ENCODE measurements at places on chromosomes 11 and 22. TPM values are rescaled to one million over a fixed set of nuclear protein-coding genes. Genes with fewer than 3 reads are reported as not detected.

Gene ALDH3B2
- not detected for total RNA-seq

Gene IL17REL
- total RNA-seq: not detected

Gene UPB1
- total RNA-seq: 3.9 TPM

Gene TREH
- total RNA-seq: not detected

Gene OLFML1
- not detected for total RNA-seq

Gene NAV2
- 6.5 TPM for total RNA-seq

Gene GGT5
- not detected for total RNA-seq

Gene GAB4
- total RNA-seq: not detected

Gene PI4KA
- total RNA-seq: 78.4 TPM

Gene MFNG
- total RNA-seq: 95.5 TPM

Gene LARGE2
- 0.32 TPM for total RNA-seq

Gene TRIM51
- total RNA-seq: not detected

Gene LSP1
- total RNA-seq: 478 TPM

Gene HEPACAM
- not detected for total RNA-seq

- peaks cover 40% of the 10 kb centered on the region for H3K4me1 ChIP-seq
- no peaks in the 10 kb centered on the region for H3K36me3 ChIP-seq
- no peak overlapping the region for H3K4me3 ChIP-seq
Observed at GRCh38 chr11:65446446-65447277, 24.1 kb downstream of the NEAT1 start.

GRCh38 chr11:20964985-20965384 lies 295.6 kb downstream of the NELL1 start:
- H3K4me3 ChIP-seq: no peak overlapping the region
- DNase-seq: no peak
- no peaks in the 10 kb centered on the region for H3K4me1 ChIP-seq
- no peaks in the 10 kb centered on the region for H3K27me3 ChIP-seq
- no peak overlapping the region for H3K27ac ChIP-seq
- H3K36me3 ChIP-seq: no peaks in the 10 kb centered on the region

DNA sequence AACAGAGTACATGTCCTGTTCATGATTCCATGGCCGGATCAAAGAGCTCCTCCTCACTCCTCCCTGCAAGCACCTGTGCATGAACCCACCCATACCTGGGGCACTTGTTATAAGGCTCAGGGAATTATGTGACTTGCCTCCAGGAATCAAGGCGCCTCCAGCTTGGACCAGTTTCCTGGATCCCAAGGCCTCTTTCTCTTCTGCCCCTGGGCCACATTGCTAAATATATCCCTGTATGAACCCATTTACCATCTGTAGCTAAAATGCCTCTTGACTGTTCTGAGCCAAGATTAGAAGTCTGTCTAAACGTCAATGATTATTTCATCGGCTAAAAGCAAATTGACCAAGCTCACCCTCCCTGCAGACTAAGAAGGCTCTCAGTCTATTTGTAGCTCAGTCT lies 135.6 kb downstream of the KIRREL3 start:
- no peak overlapping the region for H3K4me3 ChIP-seq
- peaks cover 5% of the 10 kb centered on the region for H3K4me1 ChIP-seq
- H3K36me3 ChIP-seq: no peaks in the 10 kb centered on the region
- H3K27me3 ChIP-seq: peaks cover 4% of the 10 kb centered on the region
- no peak overlapping the region for H3K27ac ChIP-seq

DNA sequence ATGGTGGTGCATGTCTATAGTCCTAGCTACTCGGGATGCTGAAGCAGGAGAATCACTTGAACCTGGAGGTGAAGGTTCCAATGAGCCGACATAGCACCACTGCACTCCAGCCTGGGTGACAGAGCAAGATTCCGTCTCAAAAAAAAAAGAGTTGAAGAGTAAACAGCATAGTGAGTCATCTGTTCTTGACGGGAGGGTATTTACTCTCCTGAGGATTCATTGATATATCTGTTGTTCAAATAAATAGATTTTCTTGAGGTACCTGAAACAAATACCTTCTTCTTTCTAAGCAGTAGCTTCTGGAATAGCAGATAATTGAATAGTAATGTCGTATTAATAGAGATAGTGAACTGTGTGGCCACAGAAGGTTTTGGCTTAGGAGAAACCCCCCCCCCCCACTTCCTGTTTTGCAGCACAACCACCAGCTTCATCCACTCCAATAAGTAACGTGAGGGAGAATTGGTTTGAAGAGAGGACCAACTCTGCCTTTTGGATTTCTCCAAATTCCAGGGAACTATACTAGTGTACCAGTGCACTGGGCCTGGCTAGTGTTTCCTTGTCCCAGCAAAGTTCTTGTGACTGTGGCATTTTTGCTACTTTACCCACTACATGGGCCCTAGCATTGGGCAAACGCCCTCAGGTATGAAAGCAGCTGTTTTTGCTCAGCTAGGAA lies 90.0 kb downstream of the PRMT3 start:
- H3K27ac ChIP-seq: peak overlapping the region; percentile 52
- H3K36me3 ChIP-seq: no peaks in the 10 kb centered on the region
- no peak overlapping the region for H3K4me3 ChIP-seq
- peaks cover 12% of the 10 kb centered on the region for H3K4me1 ChIP-seq

- no peak overlapping the region for H3K27ac ChIP-seq
- DNase-seq: no peak
- H3K4me1 ChIP-seq: no peaks in the 10 kb centered on the region
- no peaks in the 10 kb centered on the region for H3K36me3 ChIP-seq
- 0 out of 2 replicates have a peak, but pooled peaks cover under 1% of the 10 kb centered on the region for H3K27me3 ChIP-seq
Observed at GRCh38 chr11:44524751-44525201, 40.7 kb upstream of the CD82 start.

- H3K4me3 ChIP-seq: 0 out of 2 replicates have a peak overlapping the region, but pooled peaks have one; percentile 3
- H3K27me3 ChIP-seq: no peaks in the 10 kb centered on the region
- peak overlapping the region; percentile 53 for H3K27ac ChIP-seq
- H3K36me3 ChIP-seq: no peaks in the 10 kb centered on the region
Observed at GRCh38 chr11:59097113-59097708, 9.8 kb upstream of the FAM111B start.

DNA sequence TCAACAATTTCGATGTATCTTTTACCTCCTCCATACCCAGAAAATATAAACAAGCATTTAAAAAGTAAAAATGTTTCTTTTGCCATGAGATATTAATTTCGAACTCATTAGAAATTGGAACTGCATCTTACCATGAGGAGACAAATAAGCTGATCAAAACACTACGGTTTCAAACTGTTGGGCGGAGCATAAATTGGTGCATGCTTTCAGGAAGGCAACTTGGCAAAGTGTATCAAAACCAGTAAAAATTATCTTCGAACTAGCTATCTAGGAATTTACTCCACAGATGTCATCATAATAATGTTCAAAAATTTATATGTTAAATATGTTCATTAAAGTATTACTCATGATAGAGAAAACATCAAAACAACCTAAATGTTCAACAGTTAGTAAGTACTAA lies 21.4 kb upstream of the SOX6 start:
- no peaks in the 10 kb centered on the region for H3K36me3 ChIP-seq
- H3K27me3 ChIP-seq: no peaks in the 10 kb centered on the region
- no peak overlapping the region for H3K4me3 ChIP-seq
- no peak overlapping the region for H3K27ac ChIP-seq

GRCh38 chr11:111413849-111414248 lies 34.8 kb upstream of the POU2AF1 start:
- DNase-seq: no peak
- peaks cover 94% of the 10 kb centered on the region for H3K4me1 ChIP-seq
- peak overlapping the region; percentile 98 for H3K27ac ChIP-seq
- no peaks in the 10 kb centered on the region for H3K36me3 ChIP-seq
- H3K27me3 ChIP-seq: no peaks in the 10 kb centered on the region

- H3K27ac ChIP-seq: no peak overlapping the region
- no peak for DNase-seq
- H3K36me3 ChIP-seq: no peaks in the 10 kb centered on the region
- peaks cover 9% of the 10 kb centered on the region for H3K4me1 ChIP-seq
- no peaks in the 10 kb centered on the region for H3K27me3 ChIP-seq
- no peak overlapping the region for H3K4me3 ChIP-seq
Observed at GRCh38 chr22:19769393-19769715, 8.8 kb downstream of the TBX1 start.

DNA sequence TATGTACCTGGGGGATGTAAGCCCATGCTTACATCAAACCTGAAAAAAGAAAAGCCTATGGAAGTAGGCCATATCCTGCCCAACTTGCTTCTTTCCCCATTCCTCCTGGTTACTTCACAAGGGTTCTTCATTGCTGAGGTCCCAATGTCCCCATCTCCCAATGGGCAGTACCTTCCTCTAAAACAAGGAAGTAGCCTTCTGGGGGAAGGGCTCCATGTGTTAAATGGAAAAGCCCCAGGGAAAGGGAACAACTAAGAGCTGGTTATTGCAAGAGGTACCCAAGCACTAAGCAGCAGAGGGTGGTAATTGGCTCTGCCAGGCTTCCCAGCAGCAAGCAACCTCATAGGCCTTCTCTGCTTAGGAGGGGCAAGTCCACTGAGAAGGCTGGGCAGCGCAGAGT lies 11.3 kb downstream of the TMEM216 start:
- no peaks in the 10 kb centered on the region for H3K4me1 ChIP-seq

DNA sequence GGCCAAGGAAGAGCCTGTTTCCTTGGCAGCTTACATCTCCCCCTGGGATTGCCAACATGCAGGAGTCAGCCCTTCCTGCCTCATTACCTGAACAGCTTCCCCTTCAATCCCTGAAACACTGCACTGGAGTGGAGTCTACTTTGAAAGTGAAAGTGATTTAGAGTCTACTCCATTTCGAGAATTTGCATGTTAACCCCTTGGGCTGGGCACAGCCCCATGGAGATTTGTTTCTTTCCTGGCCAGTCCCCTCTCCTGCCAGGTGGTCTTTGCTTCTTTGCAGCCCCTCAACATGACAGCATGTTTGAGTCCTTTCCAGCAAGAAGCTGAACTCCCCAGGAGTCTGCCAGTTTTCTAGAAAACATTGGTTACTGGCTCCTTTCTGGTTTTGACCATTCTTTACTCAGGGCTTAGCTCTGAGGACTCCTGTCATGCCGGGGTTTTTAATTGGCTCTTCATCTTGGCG lies 59.9 kb downstream of the TRAF6 start:
- peaks cover 12% of the 10 kb centered on the region for H3K4me1 ChIP-seq
- H3K36me3 ChIP-seq: no peaks in the 10 kb centered on the region
- no peak for DNase-seq
- H3K4me3 ChIP-seq: no peak overlapping the region

- peaks cover 9% of the 10 kb centered on the region for H3K27me3 ChIP-seq
- no peaks in the 10 kb centered on the region for H3K36me3 ChIP-seq
- no peak for DNase-seq
- H3K4me3 ChIP-seq: no peak overlapping the region
Observed at GRCh38 chr11:11669233-11669846, 47.5 kb upstream of the GALNT18 start.

DNA sequence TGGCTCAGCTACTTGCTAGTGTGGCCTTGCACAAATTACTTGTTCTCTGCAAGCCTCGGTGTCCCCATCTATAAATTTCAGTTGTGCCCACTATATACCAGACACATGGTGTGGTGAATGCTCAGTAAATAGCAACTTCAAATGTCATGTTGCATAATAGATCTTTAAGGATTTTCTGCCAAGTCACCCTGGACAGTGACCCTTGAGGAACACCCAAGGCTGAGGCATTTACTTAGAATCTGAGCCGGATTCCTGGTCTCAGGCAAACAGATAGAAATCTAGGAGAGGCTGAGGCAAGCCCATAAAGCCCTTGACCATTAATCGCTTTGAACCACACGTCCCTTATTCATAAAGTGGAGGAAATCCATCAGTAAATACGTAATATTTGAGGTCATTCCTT lies 9.7 kb downstream of the TEAD1 start:
- H3K36me3 ChIP-seq: no peaks in the 10 kb centered on the region
- H3K27me3 ChIP-seq: peaks cover 18% of the 10 kb centered on the region
- no peak for DNase-seq

DNA sequence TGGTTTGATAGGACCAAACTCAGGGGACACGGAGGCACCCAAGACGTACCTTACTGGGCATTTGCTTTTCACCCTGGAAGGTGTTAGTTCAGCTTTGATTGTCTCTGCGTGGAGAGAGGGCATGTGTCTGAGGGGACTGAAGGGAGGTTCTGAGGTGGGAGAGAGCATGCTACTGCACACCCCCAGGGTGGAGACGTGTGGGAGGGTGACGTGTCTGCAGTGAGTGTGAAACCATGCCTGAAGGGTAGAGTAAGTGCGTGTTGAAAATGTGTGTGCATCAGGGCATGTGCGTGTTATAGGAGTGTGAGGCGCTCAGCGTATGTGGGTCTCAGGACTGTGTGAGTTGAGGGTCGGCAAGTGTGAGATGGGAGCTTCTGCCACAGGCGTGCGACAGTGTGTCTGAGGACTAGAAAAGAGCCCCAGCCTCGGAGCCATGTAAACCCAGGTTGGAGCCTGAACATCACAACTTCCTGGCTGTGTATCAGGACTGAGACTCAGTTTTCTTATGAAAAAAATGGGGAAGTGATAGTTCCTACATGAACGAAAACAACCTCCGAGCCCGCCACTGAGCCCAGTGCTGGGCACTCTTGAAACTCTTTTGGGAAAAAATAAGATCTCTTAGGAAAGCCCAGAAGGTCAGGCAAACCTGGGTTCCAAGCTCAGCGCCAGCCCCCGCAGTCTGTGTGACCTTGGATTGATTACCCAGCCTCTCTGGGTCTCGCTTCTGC lies 11.8 kb upstream of the KCNJ11 start:
- peak overlapping the region; percentile 13 for H3K4me3 ChIP-seq
- no peaks in the 10 kb centered on the region for H3K36me3 ChIP-seq

DNA sequence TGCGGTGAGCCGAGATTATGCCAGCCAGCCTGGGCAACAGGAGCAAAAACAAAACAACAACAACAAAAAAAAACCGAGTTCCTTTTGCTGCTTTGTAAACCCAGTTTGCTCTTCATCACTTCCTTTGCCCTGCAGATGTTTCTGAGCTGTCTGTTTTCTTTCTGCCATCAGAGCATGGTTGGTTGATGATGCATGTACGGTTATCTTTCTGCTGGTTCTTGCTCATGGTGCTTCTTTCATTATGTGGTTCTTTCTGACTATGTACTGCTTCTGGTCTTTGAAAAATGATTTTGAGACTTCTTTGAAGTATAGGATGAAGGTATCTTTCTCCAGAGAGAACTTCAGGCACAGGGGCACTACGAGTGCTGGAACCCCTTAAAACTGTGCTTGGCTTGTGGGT lies 13.2 kb downstream of the TANGO2 start:
- peaks cover 45% of the 10 kb centered on the region for H3K4me1 ChIP-seq
- H3K27me3 ChIP-seq: no peaks in the 10 kb centered on the region
- no peak overlapping the region for H3K27ac ChIP-seq

DNA sequence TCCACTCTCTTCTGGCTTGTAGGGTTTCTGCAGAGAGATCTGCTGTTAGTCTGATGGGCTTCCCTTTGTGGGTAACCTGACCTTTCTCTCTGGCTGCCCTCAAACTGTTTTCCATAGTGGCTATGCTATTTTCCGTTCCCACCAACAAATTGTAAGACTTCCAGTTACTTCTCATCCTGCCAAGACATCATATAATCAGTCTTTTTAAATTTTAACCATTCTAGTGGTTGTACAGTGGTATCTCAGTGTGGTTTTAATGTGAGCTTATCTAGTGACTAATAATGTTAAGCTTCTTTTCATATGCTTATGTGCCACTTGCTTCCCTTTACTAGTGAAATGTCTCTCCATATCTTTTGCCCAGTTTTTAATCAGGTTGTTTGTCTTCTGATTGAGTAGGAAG lies 13.6 kb upstream of the TRIM29 start:
- no peak overlapping the region for H3K27ac ChIP-seq
- DNase-seq: no peak
- H3K4me3 ChIP-seq: no peak overlapping the region

- H3K27me3 ChIP-seq: no peaks in the 10 kb centered on the region
- H3K36me3 ChIP-seq: peaks cover 3% of the 10 kb centered on the region
- DNase-seq: no peak
- peaks cover 45% of the 10 kb centered on the region for H3K4me1 ChIP-seq
- 0 out of 2 replicates have a peak overlapping the region, but pooled peaks have one; percentile 3 for H3K4me3 ChIP-seq
- no peak overlapping the region for H3K27ac ChIP-seq
Observed at GRCh38 chr22:20036084-20036482, 15.2 kb downstream of the TANGO2 start.

GRCh38 chr11:1765871-1766718 lies 2.4 kb upstream of the CTSD start:
- DNase-seq: no peak
- H3K27ac ChIP-seq: no peak overlapping the region
- no peaks in the 10 kb centered on the region for H3K36me3 ChIP-seq
- peaks cover 16% of the 10 kb centered on the region for H3K4me1 ChIP-seq
- H3K27me3 ChIP-seq: no peaks in the 10 kb centered on the region

All from GM12878 (cell line).